ENCODE measurements at places on chromosomes 13 and 19.
A peak's percentile ranks its signal among the peaks of the same experiment; 100 is the strongest.

GRCh38 chr19:11195681-11196080 lies 1.7 kb downstream of the KANK2 start:
- no peak for ATAC-seq

- no peak for ATAC-seq
Observed at GRCh38 chr13:25958986-25959385, 92.8 kb downstream of the SHISA2 start.

- no peak for ATAC-seq
Observed at GRCh38 chr13:77583581-77583980, 48.1 kb downstream of the SCEL start.

GRCh38 chr13:38685974-38686576 lies 802 bp upstream of the FREM2 start:
- ATAC-seq, result 0 out of 3 replicates have a peak, but pooled peaks have one; percentile 28

GRCh38 chr13:42891591-42891990 lies 100.5 kb downstream of the EPSTI1 start:
- no peak for ATAC-seq

GRCh38 chr19:10892256-10892655 lies 20.9 kb downstream of the CARM1 start:
- ATAC-seq, result no peak

DNA sequence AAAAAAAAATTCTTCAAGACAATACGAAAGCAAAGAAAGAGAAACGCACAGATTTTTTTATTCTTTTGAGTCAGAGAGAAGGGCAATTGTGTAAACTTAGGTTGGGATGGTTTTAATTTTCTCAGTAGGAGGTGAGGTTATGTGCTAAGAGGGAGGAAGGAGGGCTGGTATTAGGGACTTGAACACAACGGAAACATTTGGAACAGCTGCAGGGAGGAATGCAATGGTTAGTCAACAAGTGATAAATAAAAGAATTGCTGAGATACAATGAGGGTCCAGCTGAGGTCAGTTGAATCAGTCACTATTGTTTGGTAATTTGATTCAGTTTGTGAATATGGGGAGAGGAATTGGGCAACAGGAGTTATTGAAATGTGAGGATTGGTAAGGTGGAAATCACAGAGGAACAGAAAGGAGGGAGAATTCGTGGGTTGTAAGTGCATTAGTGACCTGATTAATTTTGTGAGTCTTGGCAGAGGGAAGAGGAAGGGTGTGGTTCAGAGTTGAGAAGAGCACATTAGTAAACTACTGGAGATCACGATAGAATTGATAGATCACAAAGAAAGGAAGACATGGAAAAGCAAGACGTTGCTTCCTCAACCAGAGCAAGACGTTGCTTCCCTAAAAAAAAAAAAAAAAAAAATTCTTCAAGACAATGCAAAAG lies 499.5 kb upstream of the SPRY2 start:
- ATAC-seq, result no peak

- no peak for ATAC-seq
Observed at GRCh38 chr13:95955255-95955654, 97.9 kb downstream of the UGGT2 start.

DNA sequence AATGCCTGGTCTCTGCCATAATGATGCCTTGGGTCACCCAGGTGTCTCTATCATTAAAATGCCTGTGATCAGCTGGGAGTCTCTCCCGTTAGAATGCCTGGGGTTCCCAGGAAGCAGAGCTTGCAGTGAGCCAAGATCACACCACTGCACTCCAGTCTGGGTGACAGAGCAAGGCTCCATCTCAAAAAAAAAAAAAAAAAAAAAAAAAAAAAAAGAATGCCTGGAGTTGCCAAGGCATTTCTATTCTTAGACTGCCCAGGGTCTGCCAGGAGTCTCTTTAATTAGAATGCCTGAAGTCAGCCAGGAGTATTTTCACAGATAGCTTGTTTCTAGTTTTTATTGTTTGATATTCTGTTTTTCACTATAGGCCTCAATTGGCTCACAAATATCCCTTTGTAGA lies 1552.5 kb downstream of the UQCRFS1 start:
- ATAC-seq, result no peak

DNA sequence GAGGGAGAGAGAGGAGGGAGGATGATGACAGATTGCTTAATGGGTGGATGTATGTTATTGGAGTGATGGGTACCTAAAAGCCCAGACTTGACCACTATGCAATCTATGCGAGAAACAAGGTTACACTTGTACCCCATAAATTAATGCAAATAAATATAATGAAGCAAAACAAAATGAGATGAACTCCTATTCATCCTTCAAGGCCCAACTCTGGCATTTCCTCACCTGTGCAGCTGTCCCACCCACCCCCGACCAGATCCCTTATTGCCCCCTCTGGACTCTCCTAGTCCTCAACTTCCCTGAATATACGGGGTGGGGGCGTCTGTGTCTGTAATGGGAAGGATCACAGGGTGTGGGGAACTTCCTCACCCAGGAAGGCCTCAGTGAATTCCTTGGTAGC lies 4.1 kb downstream of the PGLYRP2 start:
- ATAC-seq, result no peak

GRCh38 chr13:41018602-41018948 lies 541 bp downstream of the ELF1 start:
- no peak for ATAC-seq

- no peak for ATAC-seq
Observed at GRCh38 chr13:41460074-41460465, 2.7 kb downstream of the RGCC start.

DNA sequence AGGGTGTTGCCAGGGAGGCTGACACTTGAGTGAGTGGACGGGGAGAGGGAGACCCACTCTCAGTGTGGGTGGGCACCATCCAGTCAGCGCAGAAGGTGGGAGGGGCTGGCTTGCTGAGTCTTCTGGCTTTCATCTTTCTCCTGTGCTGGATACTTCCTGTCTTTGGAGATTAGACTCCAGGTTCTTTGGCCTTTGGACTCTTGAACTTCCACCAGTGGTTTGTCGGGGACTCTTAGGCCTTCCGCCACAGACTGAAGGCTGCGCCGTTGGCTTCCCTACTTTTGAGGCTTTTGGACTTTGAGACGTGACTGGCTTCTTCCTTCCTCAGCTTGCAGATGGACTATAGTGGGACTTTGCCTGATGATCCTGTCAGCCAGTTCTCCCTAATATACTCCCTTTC lies 4.3 kb upstream of the LENG8 start:
- no peak for ATAC-seq

DNA sequence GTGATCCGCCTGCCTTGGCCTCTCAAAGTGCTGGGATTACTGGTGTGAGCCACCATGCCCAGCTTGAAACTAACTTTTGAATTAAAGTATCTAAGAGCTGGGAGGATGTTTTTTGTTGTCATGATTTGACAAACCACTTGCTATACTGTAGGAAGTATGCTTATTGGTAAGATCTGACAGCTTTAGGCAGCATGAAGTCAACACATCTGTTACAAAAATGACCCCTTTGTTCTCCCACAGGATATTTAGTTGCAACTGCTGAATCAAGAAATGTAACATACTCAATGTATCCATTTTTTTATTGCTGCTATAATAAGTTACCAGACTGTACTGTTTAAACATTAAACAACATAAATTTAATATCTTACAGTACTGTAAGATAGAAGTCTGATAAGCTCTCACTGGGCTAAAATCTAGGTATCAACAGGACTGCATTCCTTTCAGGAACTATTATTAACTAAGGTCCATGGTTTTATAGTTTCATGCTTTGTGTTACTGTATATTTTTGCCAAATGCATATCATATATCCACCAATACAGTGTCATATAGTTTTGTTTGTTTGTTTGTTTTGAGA lies 22.8 kb upstream of the LRP3 start:
- ATAC-seq, result no peak

DNA sequence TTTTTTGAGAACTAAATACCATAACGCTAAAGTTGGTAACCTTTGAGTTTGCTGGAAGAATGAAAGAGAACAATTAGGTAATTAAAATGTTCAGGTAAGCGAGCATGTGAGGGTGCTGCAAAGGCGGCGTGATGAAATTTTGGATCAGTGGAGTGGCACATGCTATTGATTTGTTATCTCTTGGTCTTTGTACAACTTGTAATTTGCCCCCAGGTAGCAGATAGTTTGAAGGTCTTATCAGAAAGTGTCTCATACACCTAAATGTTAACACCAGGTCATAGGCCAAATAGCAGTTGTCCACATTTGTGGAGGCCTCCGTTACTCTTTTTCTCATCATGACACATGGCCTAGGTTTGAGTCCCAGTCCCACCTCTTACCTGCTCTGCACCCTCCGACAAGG lies 14.9 kb downstream of the ARHGAP35 start:
- no peak for ATAC-seq

DNA sequence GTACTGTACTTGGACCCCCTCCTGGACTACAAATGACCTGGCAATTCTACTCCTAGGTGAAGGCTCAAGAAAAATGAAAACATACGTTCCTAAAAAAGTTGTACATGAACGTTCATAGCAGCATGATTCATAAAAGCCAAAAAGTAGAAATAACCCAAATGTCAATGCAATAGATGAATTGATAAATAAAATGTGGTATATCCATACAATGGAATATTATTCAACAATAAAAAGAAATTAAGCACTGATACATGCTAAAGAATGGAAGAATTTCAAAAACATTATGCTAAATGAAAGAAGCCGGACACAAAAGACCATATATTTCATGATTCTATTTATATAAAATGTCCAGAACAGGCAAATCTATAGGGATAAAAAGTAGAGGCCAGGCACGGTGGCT lies 9.5 kb downstream of the ZNF432 start:
- no peak for ATAC-seq

DNA sequence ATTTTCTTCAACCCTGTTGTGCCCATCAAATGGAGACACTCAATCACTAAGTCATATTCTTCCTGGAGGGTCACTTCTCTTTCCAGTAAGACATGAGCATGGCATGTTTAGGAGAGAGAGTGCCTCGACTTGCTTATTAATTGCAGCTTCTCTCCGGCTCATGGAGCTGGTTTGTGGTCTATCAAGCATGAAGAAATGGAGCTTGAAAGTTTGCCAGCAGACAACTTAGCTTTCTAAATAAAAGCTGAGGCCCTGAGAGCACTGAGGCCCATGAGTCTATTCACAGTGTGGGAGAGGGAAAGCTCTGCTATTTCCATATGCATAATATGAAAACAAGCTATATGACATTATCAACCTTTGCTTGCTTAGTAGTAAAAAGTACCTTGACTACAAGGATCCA lies 378.5 kb downstream of the FGF9 start:
- no peak for ATAC-seq

GRCh38 chr19:40322271-40322610 lies 26.0 kb downstream of the C19orf47 start:
- ATAC-seq, result no peak

- ATAC-seq, result no peak
Observed at GRCh38 chr19:2253106-2254063, 2.8 kb downstream of the JSRP1 start.

- ATAC-seq, result no peak
Observed at GRCh38 chr19:41000310-41000737, 9.2 kb downstream of the CYP2B6 start.

GRCh38 chr19:10863107-10863717 lies 8.1 kb upstream of the CARM1 start:
- ATAC-seq, result no peak

GRCh38 chr13:109182777-109183465 lies 553.5 kb downstream of the MYO16 start:
- ATAC-seq, result no peak

DNA sequence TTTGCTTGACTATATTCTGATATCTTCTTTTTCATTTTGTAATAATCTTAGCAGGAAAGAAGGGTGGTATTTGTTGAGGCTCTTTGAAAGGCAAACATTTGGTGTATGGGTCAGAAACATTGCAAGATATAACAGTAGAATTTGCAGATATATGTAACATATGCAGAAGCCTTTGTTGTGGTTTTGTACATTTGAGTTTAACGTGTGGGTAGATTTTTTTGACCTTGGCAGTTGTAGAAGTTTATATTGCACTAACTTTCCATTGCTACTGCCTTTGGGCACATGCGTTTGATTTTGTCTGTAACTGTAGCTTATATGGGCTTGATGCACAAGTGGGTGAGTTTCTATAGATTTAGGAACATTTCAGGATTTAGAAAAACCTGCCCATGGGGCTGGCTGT lies 78.5 kb upstream of the SPRY2 start:
- no peak for ATAC-seq

- ATAC-seq, result peak; percentile 100
Observed at GRCh38 chr19:43316591-43317319, 36.7 kb upstream of the CD177 start.

GRCh38 chr19:18982669-18983068 lies 41.7 kb upstream of the HOMER3 start:
- no peak for ATAC-seq

- ATAC-seq, result no peak
Observed at GRCh38 chr13:98548230-98548629, 28.7 kb downstream of the STK24 start.

DNA sequence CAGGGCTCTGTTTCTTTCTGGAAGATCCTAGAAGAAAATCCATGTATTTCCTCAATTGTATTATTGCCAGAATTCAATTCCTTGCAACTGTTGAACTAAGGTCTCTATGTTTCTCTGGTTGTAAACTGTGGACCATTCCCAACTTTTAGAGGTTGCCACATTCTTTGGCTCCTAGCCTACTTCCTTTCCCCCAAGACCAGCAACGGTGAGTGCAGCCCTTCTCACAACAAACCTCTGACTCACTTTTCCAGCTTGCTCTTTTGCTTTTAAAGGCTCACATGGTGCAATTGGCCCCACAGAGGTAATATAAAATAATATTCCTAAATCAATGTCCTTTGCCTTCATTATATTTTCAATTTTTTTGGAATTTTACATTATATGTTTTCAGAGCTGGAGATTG lies 371.3 kb downstream of the SLITRK5 start:
- no peak for ATAC-seq

GRCh38 chr19:28103921-28104320 lies 1109.0 kb downstream of the UQCRFS1 start:
- no peak for ATAC-seq

GRCh38 chr13:100526318-100527000 lies 62.1 kb downstream of the GGACT start:
- no peak for ATAC-seq

- ATAC-seq, result no peak
Observed at GRCh38 chr13:31168736-31169135, 7.0 kb upstream of the HSPH1 start.

- peak; percentile 77 for ATAC-seq
Observed at GRCh38 chr19:53772943-53773342, 51.2 kb downstream of the NLRP12 start.

- no peak for ATAC-seq
Observed at GRCh38 chr19:45616704-45617017, 14.6 kb upstream of the GPR4 start.

DNA sequence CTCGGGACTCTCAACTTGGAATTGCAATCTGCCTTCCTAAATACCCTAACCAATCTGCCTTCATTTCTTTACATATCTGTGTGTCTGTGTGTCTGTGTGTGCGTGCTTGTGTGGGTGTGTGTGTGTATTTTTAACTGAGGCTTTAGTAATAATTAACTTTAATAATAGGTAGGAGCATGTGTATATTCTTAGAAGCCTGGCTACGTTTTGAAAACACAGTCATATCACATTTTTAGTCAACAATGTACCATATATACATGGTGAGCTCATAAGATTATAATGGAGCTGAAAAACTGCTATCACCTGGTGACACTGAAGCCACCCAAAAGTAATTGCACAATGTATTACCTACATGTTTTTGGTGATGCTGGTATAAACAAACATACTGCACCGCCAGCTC lies 65.4 kb upstream of the ATXN8OS start:
- ATAC-seq, result no peak

GRCh38 chr19:41426952-41427646 lies at the start of gene B3GNT8:
TSS of gene B3GNT8 (minus strand) at chr19:41427374. CDS start at chr19:41426778, 596 bp downstream.
- ATAC-seq, result peak; percentile 62

- no peak for ATAC-seq
Observed at GRCh38 chr13:20983386-20983785, 78.0 kb downstream of the LATS2 start.

- no peak for ATAC-seq
Observed at GRCh38 chr13:110697842-110698241, 8.1 kb downstream of the CARS2 start.

All from SK-N-SH treated with all-trans-retinoic acid at 6 μM for 48 hours (cell line).